ENCODE measurements at places on chromosomes 3 and 15. TPM values are rescaled to one million over a fixed set of nuclear protein-coding genes. Genes with fewer than 3 reads are reported as not detected.

The PLAAT1 gene
- total RNA-seq = not detected

The MAP6D1 gene
- 2.0 TPM for total RNA-seq

The PLSCR4 gene
- 23.4 TPM for total RNA-seq

The UBP1 gene
- total RNA-seq = 64.6 TPM

The GREM1 gene
- total RNA-seq = 264 TPM

The P2RY1 gene
- under 0.01 TPM for total RNA-seq

The SLC28A2 gene
- total RNA-seq = not detected

The MYZAP gene
- 1.3 TPM for total RNA-seq

The ERICH6 gene
- 0.14 TPM for total RNA-seq

The CHDH gene
- 0.29 TPM for total RNA-seq

The NR1I2 gene
- under 0.01 TPM for total RNA-seq

The GOLGA6D gene
- not detected for total RNA-seq

The SLC25A20 gene
- 18.6 TPM for total RNA-seq

The MTMR10 gene
- 22.8 TPM for total RNA-seq

The SPTBN5 gene
- total RNA-seq = 2.4 TPM

The ACKR4 gene
- 3.4 TPM for total RNA-seq

The MYL3 gene
- total RNA-seq = not detected

The CACNA2D2 gene
- not detected for total RNA-seq

The GABRA5 gene
- not detected for total RNA-seq

The GDPGP1 gene
- total RNA-seq = 6.3 TPM

The MRPL46 gene
- 11.6 TPM for total RNA-seq

The GBE1 gene
- total RNA-seq = 120 TPM

The GOLGA8M gene
- not detected for total RNA-seq

The ALPK3 gene
- total RNA-seq = 0.57 TPM

The TEX55 gene
- not detected for total RNA-seq

The LMOD3 gene
- not detected for total RNA-seq
